ENCODE measurements at places on chromosomes 1 and 21. TPM values are rescaled to one million over a fixed set of nuclear protein-coding genes. Genes with fewer than 3 reads are reported as not detected.

KAZN gene
- total RNA-seq: 25.4 TPM

SLAMF8 gene
- 0.43 TPM for total RNA-seq

KRTAP11-1 gene
- 0.36 TPM for total RNA-seq

GJA9 gene
- 1.00 TPM for total RNA-seq

AGT gene
- 0.25 TPM for total RNA-seq

BTBD8 gene
- 53.2 TPM for total RNA-seq

- no peak for ATAC-seq
Observed at GRCh38 chr1:207949571-207950195, 38.8 kb upstream of the CD34 start.

- ATAC-seq: no peak
Observed at GRCh38 chr1:75274920-75275506, 140.8 kb downstream of the LHX8 start.

GRCh38 chr1:94243665-94244064 is 6.3 kb upstream of the ARHGAP29 start:
- no peak for ATAC-seq

- ATAC-seq: no peak
Observed at GRCh38 chr1:149997585-149998262, 12.8 kb downstream of the OTUD7B start.
